A673 (cell line): ENCODE measurements at places on chromosomes 6 and 20.

DNA sequence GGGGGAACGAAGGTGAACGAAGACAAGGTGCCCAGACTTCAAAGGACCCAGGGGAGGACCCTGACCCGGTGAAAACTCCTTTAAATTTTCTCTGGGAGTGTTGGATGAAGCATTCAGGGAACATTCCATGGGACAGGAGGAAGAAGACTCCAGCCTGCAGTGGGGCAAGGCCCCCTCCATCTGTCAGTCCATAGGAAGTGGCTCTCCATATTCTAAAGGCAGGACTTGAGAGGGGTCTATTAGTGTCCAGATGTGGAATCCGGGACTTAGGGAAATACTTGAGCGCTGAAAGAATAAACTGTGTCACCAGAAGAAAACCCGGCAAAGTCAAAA is 3.2 kb upstream of the BPIFA2 start:
- no peak for DNase-seq

DNA sequence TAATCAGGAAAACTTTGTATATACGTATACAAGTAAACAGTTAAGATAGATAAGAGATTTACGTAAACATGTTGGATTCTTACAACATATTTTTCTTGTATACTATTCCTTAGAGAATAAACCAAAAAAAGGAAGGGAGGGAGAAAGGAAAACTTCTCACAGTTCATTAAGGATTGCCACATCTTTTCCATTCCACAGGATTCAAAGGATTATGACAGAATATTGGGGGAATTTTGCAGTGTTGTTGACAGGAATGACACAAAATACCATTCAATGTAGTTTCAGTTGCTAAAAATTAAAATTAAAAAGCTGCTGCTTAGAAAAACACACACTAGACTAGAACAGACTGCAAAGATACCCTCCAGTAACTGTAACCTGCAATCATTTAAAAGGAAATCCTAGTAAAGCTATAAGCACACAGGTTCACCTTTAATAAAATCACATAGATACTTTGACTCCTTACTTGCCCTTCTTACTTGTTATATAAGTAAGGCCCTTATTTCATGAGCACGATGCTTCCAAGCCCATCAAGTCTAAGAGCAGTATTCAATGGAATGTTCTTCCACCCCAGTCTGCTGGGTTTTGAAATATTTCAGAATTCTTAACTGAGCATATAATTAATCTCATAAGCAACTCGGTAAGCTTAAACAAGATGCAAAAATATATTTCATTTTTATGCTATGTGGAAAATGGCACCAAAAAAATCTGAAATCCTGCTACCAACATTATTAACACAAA is 107.8 kb downstream of the SMLR1 start:
- no peak for DNase-seq

DNA sequence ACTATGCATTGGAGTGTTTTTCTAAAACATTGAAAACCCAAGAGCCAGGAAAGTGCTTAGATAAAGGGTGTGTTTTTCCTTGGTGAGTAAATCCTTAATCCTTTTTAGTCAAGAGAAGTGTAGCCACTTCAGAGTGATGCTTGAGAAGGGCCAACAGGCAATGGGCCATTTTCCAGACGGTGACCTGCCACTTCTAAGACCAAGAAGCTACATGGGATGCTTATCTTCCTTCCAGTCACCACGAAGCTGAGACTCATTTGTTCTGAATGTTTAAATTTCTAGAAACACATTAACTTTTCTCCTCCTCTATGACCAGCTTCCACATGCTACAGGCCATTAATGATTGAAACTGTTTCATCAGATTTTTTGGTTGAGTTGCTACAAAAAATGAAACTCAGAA is 34.4 kb upstream of the NHSL1 start:
- DNase-seq = no peak

GRCh38 chr6:77092971-77093370 is 370.3 kb downstream of the HTR1B start:
- DNase-seq = no peak

- DNase-seq = no peak
These were observed 9.6 kb downstream of the SIGLEC1 start for GRCh38 chr20:3702611-3703391.

GRCh38 chr20:42391807-42392206 is 773.6 kb upstream of the CHD6 start:
- no peak for DNase-seq

GRCh38 chr6:23563323-23563722 is 562.7 kb upstream of the NRSN1 start:
- no peak for DNase-seq

DNA sequence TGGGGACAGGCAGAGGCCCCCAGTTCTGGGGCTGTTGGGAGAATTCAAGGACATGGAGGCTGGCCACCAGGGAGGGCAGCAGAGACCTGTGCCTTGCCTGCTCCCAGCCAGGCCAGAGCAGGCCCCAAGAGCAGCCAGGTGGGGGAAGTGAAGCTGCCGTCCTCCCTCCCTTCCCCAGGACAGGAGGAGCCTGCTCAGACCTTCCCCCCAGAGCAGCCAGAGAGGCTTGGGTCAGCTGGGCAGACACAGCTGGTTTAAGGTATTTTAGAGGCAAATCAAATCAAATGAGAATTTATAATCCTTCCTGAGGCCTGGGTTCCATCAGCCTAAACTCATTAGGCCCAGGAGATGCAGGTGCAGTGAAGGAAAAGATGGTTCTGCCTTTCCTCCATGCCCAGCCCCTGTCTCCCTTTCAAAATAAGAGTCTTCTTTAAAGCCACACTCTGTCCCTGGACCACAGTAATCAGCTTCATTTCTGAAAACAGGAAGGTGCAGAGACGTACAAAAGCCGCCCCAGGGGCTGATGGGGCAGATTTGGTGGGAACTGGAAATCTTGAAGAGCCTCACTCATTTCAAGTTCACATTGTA is 21.7 kb downstream of the BMP7 start:
- DNase-seq = no peak
